ENCODE measurements at places on chromosomes 2 and 18.

DNA sequence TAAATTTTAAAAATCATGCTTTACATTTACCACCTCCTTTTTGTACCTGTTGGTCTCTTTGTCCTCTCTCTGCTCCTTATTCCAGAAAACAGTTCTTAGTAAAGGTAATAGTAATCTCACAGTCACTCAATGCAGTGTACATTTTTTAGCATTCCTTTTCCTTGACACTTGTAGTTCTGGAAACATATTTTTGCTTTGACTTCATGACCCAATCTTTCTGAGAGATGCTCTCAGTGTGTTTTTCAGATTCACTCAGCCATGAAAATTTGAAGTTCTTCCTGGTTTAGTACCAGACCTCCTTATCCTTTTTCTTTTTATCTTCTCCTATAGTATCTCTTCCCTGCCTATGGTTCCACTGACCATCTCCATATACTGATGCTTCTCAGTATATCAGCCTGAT is 747.5 kb upstream of the ZEB2 start:
- DNase-seq, result no peak

DNA sequence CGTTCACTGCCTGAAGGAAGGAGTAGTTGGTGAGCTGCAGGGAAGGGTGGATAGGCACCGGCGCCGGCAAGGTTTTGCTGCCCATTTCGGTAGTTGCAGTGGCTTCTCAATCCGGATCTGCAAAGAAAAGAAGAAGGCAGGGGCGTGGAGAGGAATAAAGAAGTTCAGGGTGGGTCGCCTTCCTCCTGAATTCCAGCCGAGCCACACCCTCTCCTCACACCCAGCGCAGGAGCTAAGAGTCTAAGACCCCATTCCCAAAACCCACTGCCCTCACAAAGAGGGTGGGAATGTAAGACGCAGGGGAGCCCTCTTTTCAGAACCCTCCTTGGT is 4.7 kb downstream of the OSR1 start:
- DNase-seq, result no peak

DNA sequence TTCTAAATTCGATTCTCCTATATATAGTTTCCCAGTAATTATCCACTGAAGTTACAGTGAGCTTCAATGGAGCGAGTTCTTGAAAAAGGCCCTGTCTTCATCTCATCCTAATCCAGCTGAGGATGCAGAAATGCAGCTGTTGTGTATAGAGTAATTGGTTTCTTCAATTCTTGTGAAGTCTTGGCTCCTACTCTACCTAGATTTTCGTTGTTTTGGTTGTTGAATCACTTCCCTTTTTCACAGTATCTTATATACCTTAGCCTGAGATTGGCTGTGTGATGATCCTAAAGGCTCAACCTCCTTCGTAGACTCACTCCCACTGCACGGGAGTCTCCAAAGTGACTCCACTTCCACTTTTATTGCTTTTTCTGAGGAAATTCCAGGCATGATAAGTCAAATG is 280.4 kb downstream of the PARD3B start:
- no peak for DNase-seq

DNA sequence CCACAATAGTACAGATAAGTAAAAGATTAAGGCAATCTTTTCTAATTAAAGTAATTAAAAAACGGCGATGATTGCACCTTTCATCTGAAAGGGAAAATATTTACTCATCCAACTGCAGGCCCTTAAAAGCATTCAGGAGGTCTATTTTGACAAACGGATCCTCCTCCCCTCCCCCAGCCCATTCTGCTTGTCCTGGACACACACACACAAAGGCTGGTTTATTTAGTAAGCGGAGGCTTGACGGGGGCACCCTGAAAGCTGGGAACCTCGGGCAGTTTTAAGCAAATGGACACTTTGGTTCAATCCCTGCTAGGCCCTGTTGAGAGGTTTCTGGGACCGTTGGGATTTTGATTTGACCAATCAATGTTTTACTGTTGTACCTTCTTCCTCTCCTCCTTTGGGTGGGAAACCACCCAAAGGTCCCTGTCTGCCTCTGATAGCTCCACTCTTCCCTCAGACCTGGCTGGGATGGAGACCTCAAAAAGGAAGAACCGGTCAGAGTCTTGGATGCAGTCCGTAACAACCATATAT is 135.8 kb upstream of the HAAO start:
- DNase-seq, result no peak

- no peak for DNase-seq
Observed at GRCh38 chr18:35220424-35220823, 20.4 kb upstream of the ZNF397 start.

- no peak for DNase-seq
Observed at GRCh38 chr2:64442277-64442676, 11.7 kb upstream of the LGALSL start.

DNA sequence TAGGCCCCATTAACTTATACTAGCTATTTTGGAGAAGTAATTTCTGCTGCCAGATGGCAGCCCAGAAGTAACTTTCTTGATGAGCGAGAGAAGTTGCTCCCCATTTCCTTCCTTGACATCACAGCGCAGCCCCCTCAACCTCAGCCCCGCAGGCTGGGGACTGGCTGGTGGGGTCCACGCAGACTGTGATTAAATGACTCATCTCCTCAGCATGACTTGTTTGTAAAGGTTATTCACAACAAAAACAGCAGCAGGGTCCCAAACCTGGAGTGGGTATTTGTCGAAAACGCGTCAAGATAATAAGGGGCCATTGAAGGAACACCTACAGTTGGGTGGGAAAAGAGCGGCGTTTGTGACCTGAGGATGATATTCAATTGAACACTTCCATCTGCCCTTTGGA is 120.6 kb downstream of the TXNL1 start:
- DNase-seq, result no peak

DNA sequence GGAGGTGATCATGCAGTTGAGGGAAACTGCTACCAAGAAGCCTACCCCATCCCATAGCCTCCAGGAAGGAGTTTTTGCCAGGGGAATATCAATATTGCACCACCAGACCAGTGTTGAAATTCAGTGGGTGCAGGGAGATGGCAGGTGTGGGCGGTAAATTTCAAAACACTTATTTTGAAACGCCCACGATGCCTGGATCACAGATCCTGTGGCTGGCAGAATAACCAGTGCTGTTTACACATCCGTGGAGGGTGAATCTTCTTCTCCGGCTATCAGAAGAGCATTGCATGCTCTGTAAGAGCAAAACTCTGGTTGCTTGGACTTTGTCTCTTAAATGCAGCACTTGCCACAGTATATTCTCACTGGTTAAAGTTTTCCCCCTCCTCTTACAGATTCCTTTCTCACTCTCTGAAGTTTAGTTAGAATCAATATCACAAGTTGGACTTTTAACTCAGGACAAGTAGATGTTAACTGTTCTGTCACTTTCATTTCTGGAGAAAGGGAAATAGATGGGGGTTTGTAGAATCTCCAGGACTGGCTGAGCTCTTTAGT is 70.5 kb upstream of the ZCCHC2 start:
- DNase-seq, result peak; percentile 34

GRCh38 chr2:191166111-191166755 is 15.4 kb upstream of the STAT4 start:
- peak; percentile 64 for DNase-seq

DNA sequence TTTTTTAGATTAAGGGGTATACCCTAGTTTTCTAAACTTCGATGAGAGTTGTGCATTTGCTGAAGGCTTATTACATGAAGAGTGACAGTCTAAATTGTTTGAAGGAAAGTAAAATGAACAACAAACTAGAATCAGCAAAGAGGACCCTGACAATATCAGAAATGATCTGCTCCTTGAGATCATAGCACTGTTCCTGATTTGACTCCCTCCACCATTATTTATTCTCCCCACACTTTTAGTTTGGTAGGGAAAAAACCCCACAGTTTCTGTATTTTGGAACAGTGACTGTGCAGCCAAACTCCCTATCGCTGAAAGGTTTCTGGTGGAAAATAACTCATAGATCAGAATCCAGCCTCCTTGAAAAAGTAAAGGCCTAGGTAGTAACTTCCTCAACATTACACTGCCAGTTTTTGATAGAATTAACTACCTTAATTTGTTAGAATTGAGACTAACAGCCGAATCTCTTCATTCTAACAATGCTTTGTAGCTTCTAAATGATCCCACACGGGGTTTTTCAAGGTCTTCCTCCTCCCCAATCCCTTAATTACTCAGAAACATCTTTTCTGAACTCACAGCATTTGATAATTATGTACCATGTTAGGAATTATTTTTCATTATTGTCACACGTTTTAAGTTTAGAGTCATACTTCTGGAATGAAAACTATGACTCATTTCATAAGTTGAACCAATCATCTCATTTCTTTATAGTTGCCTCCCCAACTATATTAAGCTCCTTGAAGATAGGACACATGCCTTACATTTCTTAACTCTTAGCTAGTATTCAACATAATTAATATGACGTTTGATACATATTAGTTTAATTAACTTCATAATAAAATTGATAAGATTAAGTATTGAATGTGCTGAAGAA is 2.9 kb downstream of the MYL12A start:
- peak; percentile 90 for DNase-seq

- no peak for DNase-seq
Observed at GRCh38 chr18:76909439-76909838, 87.1 kb downstream of the ZNF236 start.

- DNase-seq, result no peak
Observed at GRCh38 chr2:5693287-5694201, 1.4 kb downstream of the SOX11 start.

DNA sequence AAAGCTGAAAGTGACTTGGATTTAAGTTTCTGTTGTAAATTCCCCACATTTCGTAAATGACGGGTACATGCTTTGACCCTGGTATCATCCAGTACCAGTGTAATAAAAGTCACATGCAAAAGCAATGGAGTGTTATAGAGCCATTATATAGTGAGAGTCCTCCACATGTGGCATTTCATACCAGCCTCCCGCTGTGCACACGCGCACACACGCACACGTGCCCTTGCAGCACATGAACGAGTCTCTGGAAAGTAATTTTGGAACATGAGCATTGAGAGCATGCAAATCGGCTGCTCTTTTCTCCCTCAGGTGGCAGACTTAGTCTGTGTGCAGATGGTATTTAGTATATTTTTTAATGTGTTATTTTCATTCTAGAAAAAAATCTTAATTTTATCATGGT is 198.1 kb downstream of the ZNF407 start:
- DNase-seq, result no peak

GRCh38 chr2:72710418-72711152 is 115.2 kb downstream of the EXOC6B start:
- no peak for DNase-seq

DNA sequence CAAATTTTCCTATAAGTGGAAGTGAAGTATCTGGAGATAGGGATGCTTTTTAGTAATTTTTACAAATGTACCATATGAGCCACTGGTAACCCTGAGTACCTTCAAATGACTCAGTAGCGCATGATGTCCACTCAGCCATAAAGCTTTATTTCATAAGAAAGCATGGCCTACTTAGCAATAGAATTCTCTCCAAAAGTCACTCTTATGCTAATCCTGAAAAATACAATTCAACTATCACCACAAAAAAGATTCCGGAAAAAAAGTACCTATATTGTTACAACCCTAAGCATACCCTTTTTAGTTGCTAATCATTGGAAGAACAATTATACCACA is 732.2 kb downstream of the SOCS6 start:
- DNase-seq, result no peak

GRCh38 chr2:8426550-8426949 is 255.3 kb upstream of the ID2 start:
- no peak for DNase-seq

DNA sequence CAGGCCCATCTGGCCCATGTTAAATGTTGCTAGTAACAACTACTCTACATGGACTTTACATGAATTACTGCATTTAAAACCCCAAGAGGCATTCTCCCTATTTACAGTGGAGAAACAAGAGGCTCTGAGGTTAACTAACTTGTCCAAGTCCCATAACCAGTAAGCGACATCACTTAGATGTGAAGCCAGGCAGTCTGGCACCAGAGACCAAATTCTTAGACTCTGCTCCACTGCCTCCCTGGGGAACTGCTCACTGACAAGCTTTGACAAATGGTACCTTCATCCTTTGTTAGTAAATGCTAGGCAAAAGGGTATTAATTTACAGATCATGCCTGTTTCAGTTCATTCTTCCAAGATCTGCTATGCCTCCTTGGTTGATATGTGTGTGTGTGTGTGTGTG is 124.8 kb downstream of the AFF3 start:
- no peak for DNase-seq

All from HCEC 1CT (cell line).